ENCODE measurements at places on chromosomes 2 and 18.

GRCh38 chr2:122545821-122546220, 790.4 kb downstream of the TSN start:
- DNase-seq: no peak

GRCh38 chr2:196980473-196980872, 54.0 kb upstream of the PGAP1 start:
- DNase-seq: peak; percentile 62

DNA sequence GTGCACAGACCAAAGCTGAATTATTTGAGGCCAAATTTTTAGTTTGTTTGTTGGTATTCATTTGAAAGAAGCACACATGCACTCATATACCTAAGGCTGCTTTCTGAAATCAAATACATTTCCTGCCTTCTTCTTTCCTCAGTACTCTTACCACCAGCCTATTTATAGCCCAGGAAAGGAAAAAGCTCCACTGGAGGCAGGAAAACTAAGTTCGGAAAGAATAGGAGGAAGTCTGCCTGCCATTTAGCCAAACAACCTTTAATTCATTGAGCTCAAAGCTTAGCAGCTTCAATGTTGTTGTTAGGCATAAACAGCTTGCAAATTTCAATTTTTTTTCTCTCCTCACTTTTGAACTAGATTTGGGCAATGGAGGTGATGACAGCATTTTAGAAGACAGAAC, 40.4 kb upstream of the RASGRP3 start:
- DNase-seq: no peak

GRCh38 chr2:144959416-144959815, 439.5 kb upstream of the ZEB2 start:
- DNase-seq: no peak

DNA sequence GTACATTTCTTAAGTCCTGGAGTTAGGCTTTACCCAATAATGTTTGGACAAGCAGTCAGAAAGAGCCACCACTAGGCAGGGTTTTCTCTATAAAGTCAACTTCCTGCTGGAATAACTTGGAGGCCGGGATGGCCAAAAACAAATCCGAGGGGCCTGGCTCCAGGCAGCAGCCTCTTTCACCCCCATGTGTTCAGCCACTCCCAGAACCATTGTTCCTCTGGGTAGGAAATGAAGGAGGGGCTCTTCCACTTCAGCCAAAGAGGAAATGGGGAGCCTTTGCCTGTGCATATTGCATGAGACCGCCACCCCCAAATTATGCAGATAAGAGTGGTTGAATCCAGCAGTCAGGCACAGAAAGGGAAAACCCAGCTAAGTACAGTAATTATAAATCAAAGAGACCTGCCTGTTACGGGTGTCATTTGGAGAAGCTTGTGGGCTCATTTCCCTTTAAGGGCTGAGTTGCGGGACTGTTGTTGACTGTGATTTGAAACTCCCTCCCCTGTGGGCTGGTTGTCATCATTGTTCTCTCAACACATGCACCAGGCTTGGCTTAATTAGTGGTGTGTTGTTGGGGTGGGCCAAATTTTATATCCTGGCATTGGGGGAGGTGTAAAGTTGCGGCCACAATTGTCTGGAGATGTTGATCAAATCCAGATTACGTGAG, 212.8 kb upstream of the SOX11 start:
- peak; percentile 32 for DNase-seq

- no peak for DNase-seq
These were observed 96.0 kb downstream of the RHOB start for GRCh38 chr2:20542746-20543468.

- no peak for DNase-seq
These were observed 18.7 kb downstream of the PCARE start for GRCh38 chr2:29055601-29056000.

DNA sequence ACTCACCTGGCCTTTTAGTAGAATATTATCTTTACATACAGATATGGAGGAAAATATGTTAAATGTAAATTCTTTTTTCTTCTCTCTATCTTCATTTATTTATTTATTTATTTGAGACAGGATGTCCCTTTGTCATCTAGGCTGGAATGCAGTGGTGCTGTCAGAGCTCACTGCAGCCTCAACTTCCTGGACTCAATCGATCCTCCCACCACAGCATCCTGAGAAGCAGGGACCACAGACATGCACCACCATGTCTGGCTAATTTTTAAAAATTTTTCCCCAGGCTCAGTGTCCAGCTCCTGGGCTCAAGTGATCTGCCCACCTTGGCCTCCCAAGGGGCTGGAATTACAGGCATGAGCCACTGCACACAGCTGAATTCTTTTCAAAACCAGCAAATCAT, 20.3 kb downstream of the KYNU start:
- no peak for DNase-seq

GRCh38 chr2:214774108-214774507, 35.4 kb downstream of the BARD1 start:
- DNase-seq: no peak

- DNase-seq: no peak
These were observed 790.8 kb downstream of the SOCS6 start for GRCh38 chr18:71079606-71080005.

DNA sequence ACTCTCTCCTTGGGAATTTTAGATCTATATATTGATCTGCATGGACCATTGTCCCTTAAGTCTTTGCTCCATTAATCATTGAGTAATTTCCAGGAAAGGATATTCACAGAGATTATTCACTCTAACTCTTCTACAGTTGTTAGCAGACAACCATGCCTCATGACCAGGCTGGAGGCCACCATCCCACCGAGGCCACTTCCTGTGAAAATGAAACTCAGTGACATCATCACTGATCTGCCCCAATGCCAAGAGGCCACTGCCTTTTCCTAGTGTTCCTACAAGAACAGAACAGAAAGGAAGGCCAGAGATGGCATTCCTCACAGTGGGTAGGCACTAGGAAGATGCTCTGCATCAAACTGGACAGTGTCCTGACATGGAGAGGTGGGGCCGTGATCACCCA, 161.3 kb downstream of the DTNA start:
- no peak for DNase-seq

DNA sequence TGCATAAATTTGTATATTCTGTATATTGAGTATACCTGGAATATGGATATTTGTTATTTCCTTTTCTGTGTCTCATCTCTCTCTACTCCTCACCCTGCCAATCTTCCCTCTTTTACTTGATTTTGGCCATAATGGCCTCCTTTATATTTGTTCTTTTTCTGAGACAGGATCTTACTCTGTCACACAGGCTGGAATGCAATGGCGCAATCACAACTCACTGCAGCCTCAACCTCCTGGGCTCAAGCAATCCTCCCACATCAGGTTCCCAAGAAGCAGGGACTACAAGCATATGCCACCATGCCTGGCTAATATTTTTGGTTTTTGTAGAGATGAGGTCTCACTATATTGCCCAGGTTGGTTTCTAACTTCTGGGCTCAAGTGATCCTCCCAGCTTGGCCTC, 30.5 kb downstream of the PREPL start:
- DNase-seq: no peak

GRCh38 chr2:95387358-95387757, 15.2 kb upstream of the FAHD2A start:
- no peak for DNase-seq

- DNase-seq: no peak
These were observed 155.2 kb downstream of the AFF3 start for GRCh38 chr2:99987160-99987559.

DNA sequence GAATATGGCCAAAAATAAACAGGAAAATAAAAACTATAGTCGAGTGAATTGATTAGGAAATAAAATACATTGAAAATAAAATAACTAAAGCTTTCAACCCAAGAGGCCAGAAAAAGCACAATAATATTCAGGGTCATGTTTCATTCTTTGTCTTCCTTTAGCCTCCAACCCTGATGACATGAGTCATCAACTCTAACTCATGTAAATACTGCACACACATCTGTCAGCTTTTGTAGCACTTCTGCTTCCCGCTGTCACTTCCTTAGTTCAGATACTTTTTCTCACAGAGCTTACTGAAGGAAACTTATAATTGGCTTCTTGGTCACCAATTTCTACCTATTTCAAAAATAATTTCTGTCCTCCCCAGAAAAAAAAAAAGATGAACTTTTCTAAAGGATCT, 112.8 kb downstream of the UPP2 start:
- no peak for DNase-seq

Measured in NCI-H1417 (cell line).